Activated CD4-positive, alpha-beta T cell treated with anti-CD3 and anti-CD28 coated beads, Interleukin-2, amount 10 ng/mL, durations not matched to agents 24 days and 14 days (primary cell): ENCODE measurements at places on chromosomes 7 and 10. TPM values are rescaled to one million over a fixed set of nuclear protein-coding genes. Genes with fewer than 3 reads are reported as not detected.

- no peaks in the 10 kb centered on the region for H3K27me3 ChIP-seq
- H3K36me3 ChIP-seq, result peaks cover 24% of the 10 kb centered on the region
- H3K4me3 ChIP-seq, result no peak overlapping the region
- no peak overlapping the region for H3K27ac ChIP-seq
- DNase-seq, result peak; percentile 82
- peaks cover 6% of the 10 kb centered on the region for H3K4me1 ChIP-seq
Observed at GRCh38 chr7:155002411-155003091, 373 bp downstream of the PAXIP1 start.

- peaks cover 30% of the 10 kb centered on the region for H3K27me3 ChIP-seq
- no peak overlapping the region for H3K4me3 ChIP-seq
- peaks cover 11% of the 10 kb centered on the region for H3K36me3 ChIP-seq
- no peak for DNase-seq
- peaks cover 13% of the 10 kb centered on the region for H3K4me1 ChIP-seq
Observed at GRCh38 chr10:98449287-98449686, 2.6 kb upstream of the HPS1 start.

DNA sequence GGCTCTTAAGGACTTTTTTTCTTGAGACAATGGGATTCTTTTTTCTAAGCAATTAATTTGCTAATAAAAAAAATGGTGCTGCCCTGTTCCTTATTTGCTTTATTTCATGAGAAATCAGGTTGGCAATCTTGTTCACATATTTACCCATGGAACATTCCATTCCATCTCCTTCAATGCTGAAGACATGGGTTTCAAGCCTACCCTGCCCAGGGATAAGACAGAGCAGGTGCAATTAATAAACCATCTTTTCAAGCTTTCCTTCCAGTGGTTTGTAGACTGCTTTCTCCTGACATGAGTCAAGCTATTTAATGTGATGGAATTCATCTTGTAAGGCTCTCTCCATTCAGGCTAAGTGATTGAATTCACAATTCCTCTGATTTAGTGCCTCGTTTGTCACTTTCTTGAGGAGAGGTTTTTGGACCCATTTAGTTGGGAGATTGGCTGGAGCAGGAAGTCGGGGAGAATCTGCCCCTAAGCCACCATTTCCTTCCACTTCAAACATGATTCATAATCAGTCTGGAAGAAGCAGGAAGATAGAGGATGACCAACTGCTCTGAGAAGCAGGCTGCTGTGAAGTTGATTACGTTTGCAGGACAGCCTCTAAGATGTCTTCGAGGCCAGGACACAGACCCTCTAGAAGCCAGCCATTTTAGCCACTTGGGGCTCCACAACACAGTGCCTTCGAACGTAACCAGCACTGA is 552.4 kb upstream of the GALNT17 start:
- no peaks in the 10 kb centered on the region for H3K4me1 ChIP-seq
- no peak for DNase-seq
- no peak overlapping the region for H3K27ac ChIP-seq
- H3K36me3 ChIP-seq, result no peaks in the 10 kb centered on the region

GRCh38 chr7:35314354-35314753 is 60.5 kb upstream of the TBX20 start:
- H3K4me1 ChIP-seq, result no peaks in the 10 kb centered on the region
- no peak overlapping the region for H3K4me3 ChIP-seq
- no peak overlapping the region for H3K27ac ChIP-seq
- no peaks in the 10 kb centered on the region for H3K27me3 ChIP-seq
- no peaks in the 10 kb centered on the region for H3K36me3 ChIP-seq

DNA sequence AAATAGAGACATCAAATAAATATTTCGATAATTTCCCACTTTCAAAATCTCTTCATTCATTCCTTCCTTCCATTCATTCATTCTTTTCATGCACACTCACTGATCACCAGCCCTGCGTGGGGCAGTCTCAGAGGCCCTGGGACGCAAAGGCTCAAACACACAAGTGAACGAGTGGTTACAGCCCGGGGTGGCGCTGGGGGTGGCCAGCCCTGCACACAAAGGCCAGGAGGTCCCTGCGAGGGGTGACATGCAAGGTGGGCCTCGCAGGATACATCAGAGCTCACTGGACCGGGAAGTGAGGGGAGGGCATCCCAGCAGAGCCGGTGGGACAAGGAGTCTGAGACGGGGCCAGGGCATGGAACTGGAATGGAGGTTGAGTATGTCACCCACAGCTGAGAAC is 29.9 kb upstream of the TTYH3 start:
- H3K4me3 ChIP-seq, result no peak overlapping the region
- no peaks in the 10 kb centered on the region for H3K27me3 ChIP-seq
- H3K36me3 ChIP-seq, result no peaks in the 10 kb centered on the region
- no peaks in the 10 kb centered on the region for H3K4me1 ChIP-seq

GRCh38 chr7:47325337-47325736 is 256.6 kb downstream of the TNS3 start:
- no peaks in the 10 kb centered on the region for H3K36me3 ChIP-seq
- H3K27ac ChIP-seq, result no peak overlapping the region
- H3K27me3 ChIP-seq, result no peaks in the 10 kb centered on the region
- DNase-seq, result no peak

- no peaks in the 10 kb centered on the region for H3K36me3 ChIP-seq
- no peak for DNase-seq
- H3K4me3 ChIP-seq, result no peak overlapping the region
- H3K27me3 ChIP-seq, result no peaks in the 10 kb centered on the region
- H3K27ac ChIP-seq, result no peak overlapping the region
Observed at GRCh38 chr7:82257118-82257695, 186.4 kb downstream of the CACNA2D1 start.

DNA sequence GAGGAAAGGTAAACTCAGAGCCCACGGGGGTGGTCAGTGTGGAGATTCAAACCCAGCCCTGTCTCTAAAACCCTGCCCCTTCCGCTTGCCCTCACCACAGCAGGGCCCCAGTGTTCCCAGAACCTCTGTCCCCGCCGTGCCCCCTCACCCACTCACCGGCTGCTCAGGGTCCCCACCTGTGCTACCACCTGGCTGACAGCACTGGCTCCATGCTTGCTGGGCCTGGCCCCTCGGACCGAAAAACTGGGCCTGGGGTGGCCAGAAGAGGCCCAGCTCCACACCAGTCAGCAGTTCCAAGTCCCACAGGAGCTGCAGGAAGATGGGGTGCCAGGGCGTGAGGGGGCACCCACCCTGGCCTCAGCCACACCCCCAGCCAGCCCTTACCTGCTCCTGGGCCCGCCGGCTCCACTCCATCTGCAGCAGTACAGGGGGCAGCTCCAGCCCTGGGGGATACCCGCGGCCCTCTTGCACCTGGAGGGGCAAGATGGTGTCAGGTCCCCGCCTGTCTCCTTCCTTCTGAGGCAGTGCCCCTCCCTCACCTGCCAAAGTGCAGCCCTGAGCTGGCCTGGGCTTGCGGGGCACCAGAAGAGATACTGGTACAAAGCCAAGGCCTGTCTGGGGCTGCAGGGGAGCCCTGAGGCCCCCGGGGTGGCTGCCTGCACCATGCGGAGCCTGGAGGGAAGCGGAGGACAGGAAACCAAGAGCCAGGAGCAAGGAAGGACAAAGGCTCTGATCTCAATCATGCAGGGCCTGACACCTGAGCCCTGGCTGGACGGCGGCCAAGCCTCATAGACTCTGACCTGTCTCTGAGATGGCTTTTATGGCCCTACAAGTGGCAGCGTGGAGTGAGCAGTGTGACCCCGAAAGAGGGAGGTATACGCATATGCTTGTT is 11.7 kb downstream of the ATP6V1F start:
- H3K27me3 ChIP-seq, result peaks cover 20% of the 10 kb centered on the region
- H3K27ac ChIP-seq, result no peak overlapping the region
- H3K4me1 ChIP-seq, result peaks cover 12% of the 10 kb centered on the region

GRCh38 chr7:22662556-22663356 is 64.2 kb upstream of the IL6 start:
- peaks cover 27% of the 10 kb centered on the region for H3K27me3 ChIP-seq
- no peak overlapping the region for H3K4me3 ChIP-seq

GRCh38 chr10:132389433-132390169 is 7.4 kb upstream of the PWWP2B start:
- H3K4me3 ChIP-seq, result no peak overlapping the region
- H3K36me3 ChIP-seq, result peaks cover 2% of the 10 kb centered on the region
- peak overlapping the region; percentile 63 for H3K27ac ChIP-seq
- H3K4me1 ChIP-seq, result peaks cover 3% of the 10 kb centered on the region
- H3K27me3 ChIP-seq, result peaks cover 3% of the 10 kb centered on the region

The RSU1 gene
- total RNA-seq, result 44.5 and 47.4 TPM in 2 replicates

The CPVL gene
- total RNA-seq, result not detected in 2 replicates

The NKX2-3 gene
- not detected in 2 replicates for total RNA-seq

DNA sequence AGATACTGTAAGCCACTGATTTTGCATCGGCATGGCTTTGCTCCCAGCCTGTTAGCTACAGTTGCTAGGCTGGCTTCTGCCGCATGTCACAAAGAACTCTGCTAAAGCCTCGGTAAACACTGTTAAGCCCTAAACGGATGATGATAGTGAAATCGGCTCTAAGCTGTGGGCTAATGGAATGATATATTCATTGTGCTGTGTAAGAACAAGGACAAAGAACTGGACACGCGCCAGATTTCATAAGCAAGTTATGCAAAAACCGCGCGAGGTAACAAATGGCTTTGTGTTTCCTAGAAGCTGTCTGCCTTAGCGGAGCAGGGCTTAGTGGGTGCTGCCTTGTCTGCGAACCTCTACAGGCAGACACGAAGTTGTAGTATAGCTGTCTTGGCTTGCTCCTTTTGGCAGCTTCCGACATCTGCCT is 331.3 kb upstream of the COBL start:
- H3K27me3 ChIP-seq, result no peaks in the 10 kb centered on the region
- H3K36me3 ChIP-seq, result no peaks in the 10 kb centered on the region
- no peak for DNase-seq
- H3K4me3 ChIP-seq, result no peak overlapping the region
- H3K27ac ChIP-seq, result no peak overlapping the region
- no peaks in the 10 kb centered on the region for H3K4me1 ChIP-seq

- no peak overlapping the region for H3K4me3 ChIP-seq
- H3K27ac ChIP-seq, result no peak overlapping the region
- no peaks in the 10 kb centered on the region for H3K36me3 ChIP-seq
- H3K27me3 ChIP-seq, result no peaks in the 10 kb centered on the region
- DNase-seq, result no peak
- no peaks in the 10 kb centered on the region for H3K4me1 ChIP-seq
Observed at GRCh38 chr10:66167816-66168215, 758.0 kb upstream of the LRRTM3 start.

GRCh38 chr7:75039166-75039565 is 34.4 kb downstream of the RCC1L start:
- H3K36me3 ChIP-seq, result peaks cover 15% of the 10 kb centered on the region
- DNase-seq, result no peak
- no peak overlapping the region for H3K4me3 ChIP-seq
- no peaks in the 10 kb centered on the region for H3K27me3 ChIP-seq

DNA sequence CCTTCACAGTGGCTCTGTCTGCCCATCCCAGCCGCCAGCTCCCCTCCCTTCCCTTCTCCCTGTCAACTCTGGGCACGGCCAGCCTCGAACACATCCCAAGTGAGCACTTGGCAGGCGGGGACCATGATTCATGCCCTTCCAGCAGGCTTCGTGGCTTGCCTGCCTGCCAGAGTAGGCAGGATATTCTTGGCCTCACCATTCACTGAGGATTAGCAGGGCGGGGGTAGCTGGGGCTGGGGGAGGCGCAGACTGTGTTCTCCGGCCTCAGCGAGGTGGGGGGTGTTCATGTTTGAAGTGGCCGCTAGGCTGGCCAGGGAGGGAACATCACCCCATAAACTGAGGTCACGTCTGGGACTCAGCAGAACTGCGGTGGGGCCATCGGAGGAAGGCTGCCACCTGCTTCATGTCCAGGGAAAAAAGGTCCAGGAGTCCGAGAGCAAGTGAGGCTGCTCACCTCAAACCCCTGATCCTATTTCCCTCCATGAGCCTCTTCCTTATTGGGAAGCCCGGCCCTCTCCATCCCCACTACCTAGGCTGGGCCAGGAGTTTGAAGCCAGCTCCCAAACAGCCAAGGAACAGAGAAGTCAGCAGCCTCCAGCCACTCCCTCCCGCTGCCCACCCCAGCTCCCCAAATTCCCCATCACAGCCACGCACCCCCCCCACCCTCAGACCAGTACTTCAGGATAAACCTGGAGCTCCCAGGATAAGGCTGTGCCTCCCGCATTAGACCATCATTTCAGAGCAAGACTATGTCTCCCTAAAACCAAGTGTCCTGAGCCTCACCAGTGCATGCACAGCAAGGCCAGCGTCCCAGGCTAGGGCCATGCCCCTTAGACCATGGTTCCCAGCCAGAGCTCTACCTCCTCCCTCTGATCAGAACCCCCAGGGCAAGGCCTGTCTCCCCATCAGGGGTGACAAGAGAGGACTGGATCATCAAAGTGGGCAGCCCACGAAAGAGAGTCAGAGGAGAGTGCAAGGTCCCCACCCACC is 42.8 kb upstream of the RABGEF1 start:
- no peak overlapping the region for H3K27ac ChIP-seq
- no peak overlapping the region for H3K4me3 ChIP-seq
- no peak for DNase-seq
- no peaks in the 10 kb centered on the region for H3K27me3 ChIP-seq

- H3K4me1 ChIP-seq, result peaks cover 78% of the 10 kb centered on the region
- no peaks in the 10 kb centered on the region for H3K36me3 ChIP-seq
- peak; percentile 94 for DNase-seq
- H3K4me3 ChIP-seq, result peak overlapping the region; percentile 32
- H3K27ac ChIP-seq, result peak overlapping the region; percentile 90
Observed at GRCh38 chr10:114541081-114541796, 116.8 kb downstream of the ABLIM1 start.

GRCh38 chr10:88395677-88396076 is 187.4 kb downstream of the RNLS start:
- no peak overlapping the region for H3K27ac ChIP-seq
- H3K4me1 ChIP-seq, result peaks cover 15% of the 10 kb centered on the region

DNA sequence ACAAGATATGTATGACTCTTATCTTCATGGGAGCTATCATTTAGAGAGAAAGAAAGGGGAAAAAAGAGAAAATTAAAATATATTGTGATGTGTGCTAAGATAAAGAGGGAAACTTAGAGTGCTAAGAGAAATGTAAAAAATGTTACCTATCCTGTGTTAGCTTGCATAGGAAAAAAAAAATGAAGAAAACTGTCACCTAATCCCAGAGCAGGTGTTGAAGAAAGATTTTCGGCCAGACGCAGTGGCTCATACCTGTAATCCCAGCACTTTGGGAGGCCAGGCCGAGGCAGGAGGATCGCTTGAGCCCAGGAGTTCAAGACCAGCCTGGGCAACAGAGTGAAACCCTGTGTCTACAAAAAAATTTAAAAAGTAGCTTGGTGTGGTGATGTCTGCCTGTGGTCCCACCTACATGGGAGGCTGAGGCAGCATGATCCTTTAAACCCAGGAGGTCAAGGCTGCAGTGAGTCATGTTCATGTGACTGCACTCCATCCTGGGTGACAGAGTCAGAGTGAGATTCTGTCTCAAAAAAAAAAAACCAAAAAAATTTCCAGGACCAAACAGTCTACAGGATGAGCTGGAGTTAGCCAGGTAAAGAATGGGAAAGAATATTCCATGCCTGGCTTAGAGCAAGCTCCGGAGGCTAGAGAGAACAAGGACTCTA is 2.4 kb upstream of the MKLN1 start:
- peaks cover 8% of the 10 kb centered on the region for H3K36me3 ChIP-seq
- peak overlapping the region; percentile 48 for H3K4me3 ChIP-seq
- DNase-seq, result no peak
- H3K27me3 ChIP-seq, result peaks cover 3% of the 10 kb centered on the region
- H3K4me1 ChIP-seq, result peaks cover 42% of the 10 kb centered on the region
